ENCODE measurements at places on chromosomes 4 and X.
A peak's percentile ranks its signal among the peaks of the same experiment; 100 is the strongest.

GRCh38 chrX:155535866-155536265 is 76.9 kb downstream of the TMLHE start:
- DNase-seq = no peak

GRCh38 chr4:127503111-127503510 is 129.6 kb upstream of the INTU start:
- no peak for DNase-seq

DNA sequence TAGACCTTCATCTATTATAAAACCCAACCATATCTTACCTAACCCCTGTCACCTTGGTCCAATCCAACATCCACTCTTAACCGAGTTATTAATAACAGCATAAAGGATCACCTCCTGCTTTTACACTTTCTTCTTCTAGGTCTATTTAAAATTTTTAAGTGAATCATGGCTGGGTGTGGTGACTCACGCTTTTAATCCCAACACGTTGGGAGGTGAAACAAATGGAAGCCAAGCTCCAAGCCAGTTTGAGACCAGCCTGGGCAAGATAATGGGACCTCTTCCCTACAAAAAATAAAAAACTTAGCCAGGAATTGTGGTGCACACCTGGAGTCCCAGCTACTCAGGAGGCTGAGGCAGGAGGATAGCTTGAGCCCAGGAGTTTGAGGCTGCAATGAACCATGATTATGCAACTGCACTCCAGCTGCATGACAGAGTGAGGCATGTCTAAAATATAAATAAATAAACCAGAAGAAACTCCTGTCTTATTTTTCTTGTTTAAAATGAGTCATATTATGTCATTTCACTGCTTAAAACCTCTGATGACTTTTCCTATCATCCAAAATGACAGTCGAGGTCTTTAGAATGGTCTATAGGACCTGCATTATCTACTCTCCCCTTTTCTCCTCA is 188.4 kb downstream of the GASK1B start:
- no peak for DNase-seq

DNA sequence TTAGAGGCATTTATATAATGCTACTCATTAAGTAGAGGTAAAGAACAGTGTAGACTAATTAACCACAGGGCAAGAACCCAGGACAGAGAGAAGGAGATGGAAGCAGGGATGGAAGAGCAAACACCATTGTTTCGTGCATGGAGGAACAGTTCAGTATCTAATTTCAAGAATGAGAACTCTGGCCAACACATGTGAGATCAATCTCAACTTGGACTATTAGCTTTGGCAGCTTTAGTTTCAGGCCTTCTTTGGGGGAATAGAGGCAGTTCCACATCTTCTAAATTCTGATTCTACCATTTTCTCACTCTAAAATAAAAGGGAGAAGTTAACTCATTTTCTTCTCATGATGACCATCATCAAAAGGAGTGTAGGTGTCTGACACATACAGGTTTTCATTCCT is 207.0 kb downstream of the LDB2 start:
- DNase-seq = no peak

DNA sequence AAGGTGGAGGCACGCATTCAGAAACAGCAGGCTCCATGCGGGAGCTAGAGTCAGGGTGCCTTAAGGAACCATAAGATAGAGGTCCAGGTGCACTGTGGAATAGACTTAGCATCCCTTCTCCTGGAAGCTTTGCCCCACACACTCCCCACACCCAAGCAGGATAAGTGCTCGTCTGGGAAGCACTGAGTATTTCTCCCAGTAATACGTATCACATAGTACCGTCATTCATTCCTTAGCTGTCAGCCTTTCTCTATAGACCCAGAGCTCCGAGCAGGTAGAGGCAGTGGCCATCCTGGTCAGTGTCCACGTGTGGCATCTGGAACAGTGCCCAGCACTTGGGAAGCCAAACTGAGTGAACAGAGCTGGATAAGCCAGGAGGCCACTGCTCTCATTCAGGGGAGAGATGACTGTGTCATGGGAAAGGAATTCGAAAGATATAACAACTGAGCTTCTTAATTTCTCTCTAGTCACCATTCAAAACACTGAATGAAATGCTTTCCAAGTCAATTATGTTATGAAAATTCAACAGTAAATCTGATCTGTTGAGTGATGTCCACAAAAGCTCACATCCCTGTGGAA is 9.9 kb downstream of the APBB2 start:
- no peak for DNase-seq

GRCh38 chrX:9867226-9867625 is 81.0 kb downstream of the SHROOM2 start:
- DNase-seq = no peak

- DNase-seq = no peak
Measured at GRCh38 chrX:13770013-13770535, 35.5 kb downstream of the OFD1 start.

DNA sequence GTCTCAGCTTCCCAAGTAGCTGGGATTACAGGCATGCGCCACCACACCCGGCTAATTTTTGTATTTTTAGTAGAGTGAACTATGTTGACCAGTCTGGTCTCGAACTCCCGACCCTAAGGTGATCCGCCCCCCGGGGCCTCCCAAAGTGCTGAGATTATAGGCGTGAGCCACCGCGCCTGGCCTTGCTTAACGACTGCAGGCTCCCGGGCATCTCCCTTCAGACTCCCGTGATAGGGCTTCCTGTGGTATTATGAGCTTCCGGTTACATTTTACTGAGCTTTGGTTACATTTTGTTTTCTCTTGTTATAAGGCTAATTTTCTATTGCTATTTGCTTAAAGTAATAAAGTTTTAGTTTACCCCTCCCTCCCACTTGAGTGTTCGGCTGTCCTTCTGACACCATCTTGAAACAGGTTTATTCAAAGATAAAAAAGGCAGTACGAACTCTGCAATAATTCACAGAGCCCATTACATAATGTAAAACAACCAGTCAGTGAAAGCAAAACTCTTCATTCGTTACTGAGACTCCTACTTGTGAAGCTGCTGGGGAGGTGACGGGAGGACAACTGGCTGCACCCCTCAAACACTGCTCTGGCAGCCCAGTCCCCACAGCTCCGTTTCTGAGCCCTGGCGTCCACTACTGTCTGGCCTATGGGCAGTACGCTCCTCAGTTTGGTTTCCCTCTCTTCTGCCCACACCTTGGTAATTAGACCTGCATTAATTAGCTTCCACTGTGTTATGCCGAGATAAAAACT is 795.7 kb upstream of the SLIT2 start:
- DNase-seq = no peak

GRCh38 chr4:125750828-125751466 is 436.2 kb downstream of the FAT4 start:
- peak; percentile 18 for DNase-seq

GRCh38 chr4:94284889-94285288 is 57.7 kb downstream of the HPGDS start:
- no peak for DNase-seq

DNA sequence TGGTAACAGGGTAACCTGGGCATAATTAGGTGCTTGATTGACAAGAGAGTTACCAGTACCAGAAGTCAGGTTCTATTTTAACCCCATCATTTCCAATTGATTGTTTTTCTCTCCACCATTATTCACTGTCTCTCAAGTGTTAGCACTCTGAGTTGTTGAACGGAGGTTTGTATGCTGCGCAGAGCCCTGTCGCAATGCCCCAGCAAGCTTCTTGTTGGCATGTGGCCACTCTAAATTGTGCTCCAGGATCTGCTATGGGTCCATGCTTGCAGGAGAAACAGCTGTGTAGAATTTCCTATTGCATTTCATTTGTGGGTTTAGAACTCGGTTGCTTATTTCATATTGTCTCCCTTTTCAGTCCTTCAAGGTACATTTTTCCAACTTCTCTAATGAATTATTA is 98.2 kb downstream of the KLHL8 start:
- DNase-seq = no peak

GRCh38 chr4:56757261-56757746 is 64.2 kb downstream of the SPINK2 start:
- DNase-seq = no peak

DNA sequence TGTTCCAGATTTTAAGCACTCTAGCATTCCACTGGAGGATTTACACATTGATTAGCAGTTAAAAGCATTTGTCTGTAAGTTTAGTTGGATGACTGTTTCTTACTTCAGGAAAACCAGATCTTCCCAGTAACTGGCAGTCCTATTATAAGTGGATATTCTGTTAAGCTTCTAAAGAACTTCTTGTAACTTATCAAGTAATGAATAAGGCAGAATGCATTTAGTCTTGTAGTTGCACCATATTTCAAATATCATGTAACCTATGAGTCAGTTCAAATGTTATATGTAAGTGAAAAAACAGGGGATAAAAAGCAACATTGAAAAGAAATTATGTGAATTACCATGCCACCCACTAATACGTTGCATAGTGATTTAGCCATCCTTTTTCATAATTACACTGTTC is 30.2 kb upstream of the TENM3 start:
- DNase-seq = no peak

DNA sequence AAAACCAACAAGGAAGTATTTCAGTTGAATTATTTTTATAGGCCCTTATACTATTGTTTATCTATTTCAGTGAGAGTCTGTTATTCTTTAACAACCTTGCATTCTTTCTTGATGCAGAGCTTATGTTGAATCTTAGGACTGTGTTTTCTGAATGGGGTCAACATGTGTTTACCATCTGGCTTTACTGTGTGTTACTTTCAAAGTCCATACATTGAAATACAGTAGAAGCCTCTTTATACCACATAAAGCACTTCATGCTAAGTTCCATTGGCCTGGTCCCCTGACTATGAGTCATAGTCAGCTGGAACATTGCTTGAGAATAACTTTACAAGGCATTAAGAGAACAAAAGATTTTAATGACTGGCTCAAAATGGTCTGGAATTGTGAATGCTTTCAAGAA is 152.6 kb downstream of the GASK1B start:
- peak; percentile 80 for DNase-seq

DNA sequence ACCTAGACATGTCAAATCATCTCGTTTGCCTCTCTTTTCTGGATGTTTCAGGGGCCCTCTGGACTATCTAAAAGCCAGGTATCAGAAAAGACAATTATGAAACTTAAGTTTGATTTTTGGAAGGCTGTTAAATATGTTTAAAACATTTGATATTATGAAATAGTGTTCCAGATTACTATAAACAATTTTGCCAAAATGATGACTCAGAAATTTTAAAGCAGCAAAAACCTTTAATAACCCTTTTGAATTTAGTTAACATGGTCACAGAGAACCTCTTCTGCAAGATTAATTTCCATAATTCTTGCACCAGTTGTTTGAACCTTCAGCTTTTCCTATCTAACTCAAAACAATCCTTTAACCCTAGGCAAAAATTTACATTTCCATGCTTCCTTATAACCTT is 18.8 kb upstream of the FAM47E start:
- DNase-seq = no peak

GRCh38 chrX:352181-352580 is 33.6 kb upstream of the GTPBP6 start:
- no peak for DNase-seq

DNA sequence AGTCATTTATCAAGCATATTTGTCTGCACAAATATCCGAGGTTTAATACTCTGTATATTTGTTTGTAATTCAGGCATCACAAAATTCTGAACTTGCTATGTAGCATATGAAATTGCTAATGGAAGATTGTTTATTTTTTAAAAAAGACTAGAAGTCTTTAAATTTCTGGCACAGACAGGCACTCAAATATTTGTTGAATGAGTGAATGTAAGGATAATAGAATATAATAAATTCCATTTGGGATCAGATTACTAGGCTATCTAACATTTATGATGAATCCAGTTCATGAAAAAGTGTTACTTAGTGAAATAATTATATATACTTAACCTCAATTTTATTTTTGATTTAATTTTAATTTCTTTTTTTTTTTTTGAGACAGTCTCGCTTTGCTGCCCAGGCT is 30.4 kb upstream of the TEC start:
- no peak for DNase-seq

- DNase-seq = peak; percentile 80
Measured at GRCh38 chr4:147590249-147590920, 26.8 kb upstream of the TMEM184C start.

- no peak for DNase-seq
Measured at GRCh38 chr4:41070516-41071281, 143.6 kb downstream of the APBB2 start.

- no peak for DNase-seq
Measured at GRCh38 chrX:132017431-132018185, 5.5 kb upstream of the STK26 start.

DNA sequence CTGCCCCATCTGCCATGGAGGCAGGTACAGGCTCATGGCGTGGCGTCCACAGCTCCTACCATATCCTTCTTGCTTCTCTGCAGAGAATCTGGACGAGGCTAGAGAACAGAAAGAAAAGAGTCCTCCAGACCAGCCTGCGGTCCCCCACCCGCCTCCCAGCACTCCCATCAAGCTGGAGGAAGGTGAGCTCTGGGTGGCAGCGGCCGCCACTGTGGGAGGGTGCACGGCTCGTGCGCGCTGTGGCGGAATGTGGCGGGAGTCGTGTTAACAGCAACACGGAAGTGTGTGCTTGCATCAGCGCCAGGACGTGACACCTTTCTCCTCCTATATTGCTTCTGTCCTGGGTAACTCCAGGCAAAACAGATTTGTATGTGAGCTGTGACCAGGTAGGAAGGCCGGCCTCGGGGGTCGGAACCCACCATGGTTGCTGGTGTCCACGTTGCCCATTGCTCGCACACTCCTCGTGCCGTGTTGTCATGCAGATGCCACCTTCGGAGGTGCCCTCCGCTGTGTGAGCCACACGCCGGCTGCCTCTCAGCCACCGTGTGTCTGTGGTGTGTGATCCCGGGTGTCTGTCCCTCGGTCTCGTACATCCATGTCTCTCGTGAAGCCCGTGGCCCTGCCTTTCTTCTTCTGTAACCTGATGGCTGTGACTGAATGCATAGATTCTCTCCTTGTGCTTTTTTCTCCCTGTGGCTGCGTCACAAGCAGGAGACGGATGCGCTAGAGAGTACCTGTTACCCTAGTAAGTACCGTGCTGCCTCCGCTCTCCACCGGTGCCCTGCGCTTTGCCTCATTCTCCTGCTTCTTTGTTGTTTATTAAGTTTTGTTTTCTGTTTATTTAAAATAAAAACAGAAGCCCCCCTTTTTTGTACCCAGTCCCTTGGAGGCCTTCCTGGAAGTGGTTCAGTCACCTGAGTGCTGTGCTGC is 37.0 kb downstream of the NOP14 start:
- DNase-seq = no peak

- DNase-seq = peak; percentile 63
Measured at GRCh38 chr4:184384810-184385557, 89.4 kb downstream of the IRF2 start.

DNA sequence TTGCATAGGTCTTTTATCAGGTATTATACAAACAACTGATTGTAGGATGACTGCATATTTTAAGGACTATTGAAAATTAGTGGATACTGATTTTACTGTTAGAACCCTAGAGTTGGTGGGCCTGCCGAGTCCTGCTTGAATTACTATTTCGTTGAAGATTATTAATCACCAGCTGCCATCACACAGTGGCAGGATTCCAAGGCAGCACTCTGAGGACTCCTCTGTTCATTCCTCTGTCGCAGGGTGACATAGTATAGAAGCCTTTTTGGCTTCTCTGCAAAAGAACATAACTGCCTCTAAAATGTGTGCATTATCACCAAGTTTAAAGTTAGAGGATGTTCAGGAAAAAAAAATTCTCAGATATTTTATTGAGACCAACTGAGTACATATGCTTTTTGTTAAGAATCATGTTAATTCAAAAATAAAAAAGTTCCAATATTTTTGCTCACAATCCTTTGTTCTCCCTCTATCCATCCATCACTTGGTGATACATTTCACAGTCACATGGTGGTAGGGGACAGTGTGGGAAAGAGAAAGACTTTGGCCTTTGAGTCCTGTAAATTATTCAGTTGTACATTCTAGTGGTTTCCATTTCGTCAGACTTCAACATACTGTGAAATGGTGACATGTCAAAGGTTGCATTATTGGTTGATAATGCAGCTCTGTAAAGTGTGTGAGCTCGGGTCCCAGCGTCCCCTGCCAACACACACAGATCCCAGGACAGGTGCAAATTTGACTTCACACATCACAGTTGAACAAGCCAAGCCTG is 332.5 kb downstream of the GRID2 start:
- DNase-seq = no peak
